ENCODE measurements at places on chromosomes 4 and X.

- DNase-seq: no peak
These were observed 19.0 kb downstream of the SLC2A9 start for GRCh38 chr4:10002278-10002677.

- no peak for DNase-seq
These were observed 123.9 kb downstream of the ATP8A1 start for GRCh38 chr4:42533042-42533441.

DNA sequence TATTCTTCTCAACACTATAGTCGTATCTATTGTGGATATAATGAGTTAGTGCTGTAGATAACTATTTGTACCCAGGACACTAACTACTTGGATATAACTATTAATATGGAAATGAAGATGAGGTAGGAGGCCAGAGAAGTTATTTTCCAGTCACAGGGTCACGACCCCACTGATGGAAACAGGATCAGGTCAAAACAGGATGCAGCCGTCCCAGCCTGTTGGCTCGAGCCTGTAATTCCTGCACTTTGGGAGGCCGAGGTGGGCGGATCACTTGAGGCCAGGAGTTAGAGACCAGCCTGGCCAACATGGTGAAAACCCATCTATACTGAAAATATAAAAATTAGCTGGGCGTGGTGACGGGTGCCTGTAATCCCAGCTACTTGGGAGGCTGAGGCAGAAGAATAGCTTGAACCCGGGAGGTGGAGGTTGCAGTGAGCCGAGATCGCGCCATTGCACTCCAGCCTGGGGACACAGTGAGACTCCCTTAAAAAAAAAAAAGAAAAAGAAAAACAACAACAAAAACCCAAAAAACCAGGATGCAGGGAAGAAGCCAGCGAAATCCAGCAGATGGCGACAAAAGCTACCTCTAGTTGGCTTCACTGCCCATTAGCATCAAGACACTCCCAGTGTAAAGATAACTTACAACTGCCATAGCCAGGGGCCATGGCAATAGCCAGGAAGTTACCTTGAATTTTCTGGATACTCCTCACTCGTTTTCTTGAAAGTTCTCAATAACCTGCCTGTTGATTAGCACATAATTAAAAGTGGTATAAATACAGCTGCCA lies 37.9 kb upstream of the NKAP start:
- DNase-seq: peak; percentile 25

DNA sequence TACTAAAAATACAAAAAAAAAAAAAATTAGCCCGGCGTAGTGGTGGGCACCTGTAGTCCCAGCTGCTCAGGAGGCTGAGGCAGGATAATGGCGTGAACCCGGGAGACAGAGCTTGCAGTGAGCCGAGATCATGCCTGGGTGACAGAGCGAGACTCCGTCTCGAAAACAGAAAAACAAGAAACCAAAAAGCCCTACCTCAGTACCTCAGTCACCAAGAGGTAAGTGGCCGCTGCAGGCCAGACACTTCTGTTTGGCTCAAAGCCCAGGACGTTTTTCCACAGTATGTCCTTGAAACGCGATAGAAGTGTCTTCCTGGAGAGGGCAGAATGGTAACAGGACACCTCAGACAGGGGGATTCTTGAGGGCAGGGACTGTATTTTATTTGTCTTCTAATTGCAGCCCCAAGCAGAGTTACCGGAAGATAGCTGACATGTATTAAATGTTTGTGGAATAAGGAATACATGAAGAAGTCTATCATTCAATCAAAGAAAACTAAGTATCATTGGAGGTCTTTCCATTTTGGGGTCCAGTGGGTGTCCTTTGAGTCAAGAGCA lies 63.6 kb downstream of the CLNK start:
- no peak for DNase-seq

- DNase-seq: peak; percentile 29
These were observed 5.9 kb downstream of the APOO start for GRCh38 chrX:23901805-23902204.

- DNase-seq: no peak
These were observed 547 bp upstream of the CLGN start for GRCh38 chr4:140427919-140428471.

- DNase-seq: no peak
These were observed 7.2 kb downstream of the GNRHR start for GRCh38 chr4:67746797-67747495.

DNA sequence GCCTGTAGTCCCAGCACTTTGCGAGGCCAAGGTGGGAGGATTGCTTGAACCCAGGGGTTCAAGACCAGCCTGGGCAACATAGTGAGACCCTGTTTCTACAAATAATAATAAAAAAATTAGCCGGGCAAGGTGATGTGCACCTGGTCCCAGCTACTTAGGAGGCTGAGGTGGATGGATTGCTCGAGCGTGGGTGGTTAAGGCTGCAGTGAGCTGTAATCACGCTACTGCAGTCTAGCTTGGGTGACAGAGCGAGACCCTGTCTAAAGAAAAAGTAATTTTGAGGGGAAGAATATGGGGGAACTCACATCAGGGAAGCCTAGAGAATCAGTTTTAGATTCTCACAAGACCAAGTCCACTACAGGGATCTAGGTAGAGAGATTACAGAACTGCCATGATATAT lies 28.9 kb upstream of the LCORL start:
- DNase-seq: no peak

DNA sequence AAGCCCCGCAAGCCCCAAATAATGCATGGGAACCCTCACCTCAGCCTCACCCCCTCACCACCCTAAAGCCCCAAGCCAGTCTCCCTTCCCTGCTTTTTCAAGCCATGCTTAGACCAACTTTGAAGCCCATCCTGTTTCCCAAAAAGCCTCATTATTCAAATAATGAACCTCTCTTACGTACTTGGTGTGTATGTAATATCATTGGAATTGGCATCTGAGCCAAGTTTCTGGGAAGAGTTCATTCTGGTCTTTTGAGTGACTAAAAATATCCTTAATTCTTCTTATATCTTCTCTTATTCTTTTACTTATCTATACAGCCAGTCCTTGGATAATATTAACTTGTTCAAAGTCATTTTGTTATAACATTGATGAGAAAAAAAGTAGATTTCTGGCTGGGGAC lies 875.8 kb upstream of the SLIT2 start:
- DNase-seq: no peak

- no peak for DNase-seq
These were observed 478.0 kb downstream of the KCNIP4 start for GRCh38 chr4:21470535-21470934.

GRCh38 chr4:128830906-128831503 lies 21.5 kb downstream of the JADE1 start:
- no peak for DNase-seq

GRCh38 chrX:12065251-12065650 lies 73.0 kb upstream of the FRMPD4 start:
- DNase-seq: no peak

GRCh38 chr4:189941005-189941450 lies 356 bp downstream of the FRG1 start:
- no peak for DNase-seq

DNA sequence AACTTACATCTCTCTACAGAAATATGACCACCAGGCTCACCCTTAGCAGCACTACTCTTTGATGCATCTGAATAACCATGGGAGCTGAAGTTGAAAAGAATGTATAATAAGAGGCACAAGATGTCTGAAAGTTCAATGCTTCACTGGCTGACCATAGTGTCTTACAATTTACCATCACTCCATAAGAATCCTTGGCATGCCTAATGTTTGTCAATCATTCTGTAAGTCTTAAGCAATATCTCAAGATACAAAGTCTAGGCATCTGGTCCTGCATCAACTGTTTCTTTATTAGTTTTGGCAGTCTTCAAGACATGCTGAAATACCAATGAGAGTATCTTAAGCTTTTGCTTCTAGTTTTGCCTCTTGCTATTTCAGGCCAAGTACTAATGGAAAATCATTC lies 755.5 kb downstream of the STIM2 start:
- DNase-seq: no peak

DNA sequence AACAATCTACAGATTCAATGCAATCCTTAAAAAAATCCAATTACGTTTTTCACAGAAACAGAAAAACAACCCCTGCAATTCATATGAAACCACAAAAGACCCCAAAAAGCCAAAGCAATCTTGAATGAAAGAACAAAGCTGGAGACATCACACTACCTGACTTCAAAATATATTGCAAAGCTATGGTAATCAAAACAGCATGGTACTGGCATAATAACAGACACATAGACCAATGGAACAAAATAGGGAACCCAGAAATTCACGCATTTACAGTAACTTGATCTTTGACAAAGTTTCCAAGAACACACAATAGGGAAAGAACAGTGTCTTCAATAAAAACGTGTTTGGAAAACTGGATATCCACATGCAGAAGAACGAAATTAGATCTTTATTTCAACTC lies 14.6 kb downstream of the MGAT4D start:
- DNase-seq: no peak

DNA sequence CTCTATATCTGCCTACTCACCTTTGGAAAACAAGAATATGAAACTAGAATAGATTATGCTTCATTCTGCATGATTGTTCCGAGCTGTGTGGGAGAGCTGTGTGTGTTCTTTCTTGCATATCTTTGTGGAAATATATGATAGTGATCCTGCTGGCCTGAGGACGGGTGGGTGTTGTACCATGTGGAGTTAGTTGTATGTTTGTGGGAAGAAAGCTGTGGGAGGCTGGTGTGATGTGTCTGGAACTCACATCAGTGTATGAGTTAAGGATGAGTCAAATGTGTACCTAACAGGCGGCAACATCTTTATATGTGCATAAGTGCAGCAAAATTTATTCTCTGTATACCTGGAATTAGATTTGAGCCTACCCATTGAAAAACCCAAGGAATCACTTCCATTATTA lies 208.1 kb upstream of the ADGRL3 start:
- no peak for DNase-seq
